ENCODE measurements at places on chromosomes 7 and 10. TPM values are rescaled to one million over a fixed set of nuclear protein-coding genes. Genes with fewer than 3 reads are reported as not detected.
A peak's percentile ranks its signal among the peaks of the same experiment; 100 is the strongest.

DNA sequence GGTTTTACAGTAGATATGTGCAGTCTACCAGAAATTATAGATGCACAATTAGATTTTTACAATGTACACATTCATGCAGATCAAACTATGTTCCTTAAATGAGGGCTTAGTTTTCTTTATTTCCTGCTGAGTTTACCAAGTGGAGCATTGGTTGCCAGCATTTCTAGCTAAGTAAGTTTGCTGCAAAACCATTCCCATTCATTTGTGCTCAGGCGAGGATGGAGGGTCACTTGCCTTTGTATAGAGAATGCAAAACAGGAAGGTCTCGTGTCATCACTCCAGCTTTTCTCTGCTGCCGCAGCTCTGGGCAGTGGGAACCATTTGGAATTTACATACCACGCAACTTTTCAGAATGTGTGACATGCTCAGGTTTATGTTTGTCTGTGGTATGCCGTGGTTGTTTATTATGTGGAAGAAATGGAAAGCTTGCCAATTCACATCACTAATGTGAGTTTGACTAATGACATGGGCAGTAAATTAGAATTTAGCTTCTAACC, 198.6 kb downstream of the TRIL start:
- no peak for DNase-seq

DNA sequence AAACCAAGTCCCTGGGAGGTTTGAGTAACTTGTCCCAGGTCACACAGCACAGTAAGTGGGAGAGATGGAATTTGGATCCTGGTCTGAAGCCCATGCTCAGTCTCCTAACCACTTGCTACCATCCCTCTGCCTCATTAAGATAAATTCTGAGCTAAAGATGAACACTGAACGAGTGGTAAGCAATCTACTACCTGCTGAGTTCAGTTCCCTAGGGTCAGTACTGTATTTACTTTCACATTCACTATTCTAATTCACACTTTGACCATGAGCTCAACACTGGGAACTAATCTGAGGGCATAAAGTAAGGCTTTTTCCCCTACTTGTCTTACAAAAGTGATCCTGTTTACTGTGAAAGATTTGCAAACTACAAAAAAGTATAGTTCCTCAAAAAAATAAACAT, 2.4 kb downstream of the UROS start:
- peak; percentile 32 for DNase-seq

- DNase-seq, result no peak
These were observed 137.2 kb upstream of the GPR22 start for GRCh38 chr7:107332488-107333269.

GRCh38 chr7:7190142-7190541, 7.8 kb downstream of the C1GALT1 start:
- no peak for DNase-seq

DNA sequence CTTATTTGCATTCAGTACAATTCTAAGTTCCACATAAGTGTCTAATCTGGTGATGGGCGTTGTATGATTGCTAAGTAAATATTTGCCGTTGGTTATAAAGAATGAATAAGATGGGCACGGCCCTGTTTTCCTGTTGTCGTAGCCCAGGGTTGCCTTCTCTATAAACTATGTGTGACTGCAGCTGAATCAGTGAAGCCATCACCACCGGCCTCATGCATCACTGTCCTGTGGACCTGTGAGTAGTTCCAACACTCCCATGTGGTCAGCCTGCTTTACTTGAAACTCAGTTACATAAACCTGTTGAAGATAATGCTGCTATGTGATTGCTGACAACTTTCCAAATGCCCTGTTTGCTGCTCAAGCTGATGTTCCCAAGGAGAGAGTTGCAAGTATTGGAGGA, 21.6 kb upstream of the KLF6 start:
- DNase-seq, result no peak

GRCh38 chr7:69256634-69257081, 341.6 kb upstream of the AUTS2 start:
- DNase-seq, result no peak

DNA sequence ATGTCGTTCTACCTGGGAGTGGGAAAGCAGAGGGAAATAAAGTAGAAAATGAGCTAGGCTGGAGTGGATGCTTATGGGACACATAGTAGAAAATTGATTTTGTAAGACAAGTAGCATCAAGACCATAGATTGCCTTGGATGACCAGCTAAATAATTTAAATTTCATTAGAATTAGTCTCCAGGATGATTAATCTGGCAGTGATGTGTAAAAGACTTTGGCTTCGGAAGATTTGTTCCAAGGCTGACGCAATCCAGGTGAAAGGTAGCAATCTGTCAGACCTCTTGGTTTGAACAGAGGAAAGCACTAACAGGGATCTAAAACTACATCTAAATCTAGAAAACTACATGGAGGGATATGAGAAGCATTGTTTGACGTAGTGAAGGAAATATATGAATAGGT, 236.5 kb downstream of the ARL4A start:
- DNase-seq, result no peak

DNA sequence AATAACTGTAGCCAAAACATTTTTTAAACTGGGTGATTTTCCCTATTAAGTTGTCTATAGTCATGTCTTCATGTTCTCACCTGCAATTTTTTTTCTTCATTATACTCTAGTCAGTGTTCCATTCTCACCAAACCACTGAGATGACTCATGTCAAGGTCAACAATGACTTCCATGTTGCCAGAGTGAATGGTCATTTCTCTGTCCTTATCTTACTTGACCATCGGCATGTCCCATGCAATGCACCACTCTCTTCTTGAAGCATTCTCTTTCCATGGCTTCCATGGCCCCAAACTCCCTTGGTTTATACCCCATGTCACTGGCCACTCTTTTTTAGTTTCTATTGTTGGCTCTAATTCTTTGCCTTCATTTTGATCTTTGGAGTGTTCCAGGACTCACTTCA, 173.9 kb downstream of the PPP1R17 start:
- no peak for DNase-seq

GRCh38 chr7:30917216-30917893, 5.7 kb downstream of the AQP1 start:
- DNase-seq, result no peak

DNA sequence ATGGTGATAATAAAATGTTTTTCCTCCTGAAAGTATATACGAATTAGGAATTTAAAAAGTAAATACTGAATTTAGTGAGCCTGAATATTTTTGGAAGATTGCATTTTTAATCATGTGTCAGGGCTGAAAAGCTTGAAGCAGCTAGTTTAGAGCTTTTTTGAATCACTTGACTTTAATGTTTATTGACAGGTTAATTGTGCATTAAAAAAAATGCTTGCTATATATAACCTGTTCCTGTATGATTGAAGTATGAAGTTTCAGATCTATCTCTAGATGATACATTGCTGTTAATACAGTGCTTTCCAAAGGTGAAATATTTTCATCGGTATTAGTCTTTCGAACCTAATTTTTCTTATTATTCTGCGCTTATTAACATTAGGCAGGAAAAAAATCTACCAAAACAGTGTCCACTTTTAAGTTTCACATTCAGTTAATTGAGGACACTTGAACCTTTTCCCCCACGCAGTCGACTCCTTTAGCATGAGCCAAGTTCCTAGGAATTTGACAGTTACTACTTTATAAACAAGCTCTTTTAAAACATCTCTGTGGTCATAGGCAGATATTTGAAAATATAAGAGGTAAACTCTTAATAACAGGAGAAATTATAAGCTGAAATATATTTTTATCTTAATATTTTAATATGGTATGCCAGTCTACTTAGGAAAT, 187.1 kb downstream of the MLLT10 start:
- DNase-seq, result no peak

GRCh38 chr7:106864298-106865081, 592 bp upstream of the PIK3CG start:
- DNase-seq, result no peak

- DNase-seq, result peak; percentile 99
These were observed at the start of gene STK32C for GRCh38 chr10:132307823-132308586. Gene STK32C (minus strand): TSS chr10:132307950. CDS start chr10:132307833, 117 bp downstream.

DNA sequence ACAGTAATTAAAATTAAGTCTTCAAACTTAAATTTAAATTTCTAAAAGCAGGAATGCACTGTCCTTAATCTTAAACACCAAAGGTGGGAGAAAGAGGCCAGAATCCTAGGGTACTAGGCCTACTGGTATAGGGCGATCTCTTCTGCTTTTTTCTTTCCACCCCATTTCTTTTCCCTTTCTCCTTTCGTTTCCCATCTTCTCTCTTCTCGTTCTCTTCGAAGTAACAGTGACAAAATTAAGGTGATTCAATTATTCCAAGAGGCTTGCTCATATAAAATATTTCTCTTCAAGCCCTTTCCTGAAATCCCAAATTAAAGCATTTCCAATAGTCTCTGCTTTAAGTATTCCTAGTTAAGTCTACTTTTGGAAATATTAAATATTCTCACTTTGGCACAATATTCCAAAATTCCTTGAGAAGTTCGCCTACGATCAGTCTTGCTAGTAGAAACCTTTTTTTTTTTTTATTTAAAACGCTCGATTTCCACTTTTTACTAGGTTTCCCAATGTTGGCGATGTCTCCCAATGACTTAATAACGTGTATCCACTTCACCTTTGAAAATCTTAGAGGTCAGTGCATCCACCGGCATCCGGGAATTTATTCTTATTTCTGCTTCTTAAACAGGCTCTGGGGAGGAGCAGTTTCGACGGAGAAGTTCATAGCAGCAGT, 765 bp upstream of the LCOR start:
- no peak for DNase-seq

DNA sequence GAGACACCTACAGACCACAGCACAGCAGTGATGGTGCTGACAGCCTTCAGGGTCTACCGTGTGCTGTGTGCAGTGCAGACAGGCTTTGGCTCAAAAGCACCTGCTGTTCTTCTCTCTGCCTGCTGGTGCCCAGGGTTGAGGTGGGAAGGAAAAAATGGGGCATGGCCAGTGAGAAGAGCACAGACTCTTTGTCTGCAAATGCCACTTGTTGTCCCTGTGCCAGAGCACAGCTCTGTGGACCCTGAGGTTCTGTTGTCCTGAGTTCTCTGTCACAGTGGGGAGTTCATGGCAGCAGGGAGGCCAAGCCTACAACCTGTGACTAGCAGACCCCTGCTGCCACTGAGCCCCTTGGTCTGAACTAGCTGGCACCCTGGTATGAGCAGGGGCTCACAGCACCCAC, 376.7 kb downstream of the GLRX3 start:
- no peak for DNase-seq

DNA sequence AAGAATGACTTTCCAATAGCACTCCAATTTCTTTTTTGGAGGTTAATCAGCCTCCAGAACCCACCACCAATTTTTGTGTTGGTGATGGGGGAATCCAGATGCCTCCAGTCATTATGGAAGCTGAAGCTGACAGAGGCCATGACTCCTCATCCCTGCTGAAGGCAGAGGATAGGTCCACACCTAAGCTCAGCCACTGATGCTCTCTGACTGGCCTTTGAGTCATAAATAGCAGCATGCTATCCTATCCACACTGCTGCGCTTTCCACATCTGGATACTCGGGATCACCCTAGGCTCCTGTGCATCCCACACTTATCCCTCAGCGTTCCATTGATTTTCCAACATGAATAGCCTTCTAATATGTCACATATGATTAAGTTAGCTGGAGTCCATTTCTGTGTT, 124.2 kb downstream of the TES start:
- DNase-seq, result no peak

- DNase-seq, result no peak
These were observed 43.3 kb downstream of the ETV1 start for GRCh38 chr7:13946181-13946580.

GRCh38 chr7:142364551-142364950, 106.7 kb upstream of the PRSS58 start:
- no peak for DNase-seq

- no peak for DNase-seq
These were observed 41.7 kb downstream of the HTRA1 start for GRCh38 chr10:122503012-122503411.

DNA sequence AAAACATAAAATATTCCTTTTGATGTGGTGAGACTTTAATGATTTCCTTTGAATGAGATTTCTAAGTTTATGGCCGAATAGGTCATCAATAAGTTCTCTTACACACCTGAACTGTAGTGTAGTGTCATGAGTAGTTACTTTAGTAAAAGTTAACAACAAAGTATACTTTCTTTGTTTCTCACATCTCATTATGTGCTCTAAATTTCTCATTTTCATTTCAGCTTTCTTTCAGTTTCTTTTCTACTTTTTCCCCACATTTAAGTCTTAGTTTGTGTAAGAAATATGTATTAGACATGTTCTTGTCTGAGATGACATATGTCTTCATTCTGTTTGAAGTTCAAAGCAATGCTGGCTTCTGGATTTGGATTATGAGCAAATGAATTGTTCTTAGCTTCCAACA, 348.1 kb downstream of the ANKRD7 start:
- DNase-seq, result no peak

- peak; percentile 84 for DNase-seq
These were observed 811 bp upstream of the ARHGAP12 start for GRCh38 chr10:31929261-31930022.

GRCh38 chr10:13658264-13658663, 71.5 kb downstream of the PRPF18 start:
- DNase-seq, result no peak

DNA sequence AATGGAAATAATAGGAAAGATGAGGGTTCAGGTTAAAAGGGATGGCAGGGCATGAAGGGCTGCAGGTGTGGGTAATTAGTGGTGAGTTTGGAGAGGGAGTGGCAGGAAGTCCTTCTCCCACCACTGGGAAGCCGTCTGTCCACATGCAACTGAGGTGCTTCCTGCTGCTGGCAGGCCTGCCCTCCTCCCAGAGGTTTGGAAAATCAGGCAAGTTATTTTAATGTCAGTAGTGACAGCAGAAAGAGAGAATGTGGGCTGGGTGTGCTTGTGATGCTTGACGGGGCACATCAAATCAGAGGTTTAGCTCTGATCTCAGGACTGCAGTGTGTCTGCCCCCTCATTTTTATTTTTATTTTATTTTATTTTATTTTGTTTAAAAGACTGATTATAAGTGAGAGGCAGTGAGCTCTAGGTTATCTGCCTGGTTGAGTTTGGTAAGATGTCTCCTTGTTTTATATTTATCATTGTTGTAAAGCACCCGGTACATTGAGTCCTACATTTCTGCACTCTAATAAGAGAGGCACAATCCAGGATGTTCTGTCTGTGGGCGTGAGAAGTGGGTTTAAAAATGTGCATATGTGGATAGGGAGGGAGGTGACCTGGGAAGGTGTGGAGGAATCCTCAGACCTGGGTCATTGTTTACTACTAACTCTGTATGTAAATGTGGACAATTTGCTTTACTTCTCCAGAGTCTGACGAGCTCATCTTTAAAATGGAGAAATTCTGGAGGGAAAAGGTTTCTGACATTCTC, 504.4 kb downstream of the LRMDA start:
- peak; percentile 24 for DNase-seq

Gene WEE2
- not detected for total RNA-seq

Gene TMEM229A
- 0.31 TPM for total RNA-seq

Gene EBF3
- total RNA-seq, result 0.44 TPM

Gene DDX50
- total RNA-seq, result 35.2 TPM

Gene SEMA3D
- total RNA-seq, result 13.9 TPM

Gene BICC1
- total RNA-seq, result 0.27 TPM

Gene MUC12
- 2.9 TPM for total RNA-seq

Gene TDRD1
- not detected for total RNA-seq

Gene IL6
- 1.2 TPM for total RNA-seq

Gene OR9A2
- not detected for total RNA-seq

Gene OR2A42
- total RNA-seq, result not detected

Gene CAV1
- 9.4 TPM for total RNA-seq

Gene MOGAT3
- not detected for total RNA-seq

Gene PNLIPRP3
- not detected for total RNA-seq
